ENCODE measurements at places on chromosomes 16 and 17.

- no peak for DNase-seq
Measured at GRCh38 chr16:88697116-88697830, 8.9 kb downstream of the RNF166 start.

DNA sequence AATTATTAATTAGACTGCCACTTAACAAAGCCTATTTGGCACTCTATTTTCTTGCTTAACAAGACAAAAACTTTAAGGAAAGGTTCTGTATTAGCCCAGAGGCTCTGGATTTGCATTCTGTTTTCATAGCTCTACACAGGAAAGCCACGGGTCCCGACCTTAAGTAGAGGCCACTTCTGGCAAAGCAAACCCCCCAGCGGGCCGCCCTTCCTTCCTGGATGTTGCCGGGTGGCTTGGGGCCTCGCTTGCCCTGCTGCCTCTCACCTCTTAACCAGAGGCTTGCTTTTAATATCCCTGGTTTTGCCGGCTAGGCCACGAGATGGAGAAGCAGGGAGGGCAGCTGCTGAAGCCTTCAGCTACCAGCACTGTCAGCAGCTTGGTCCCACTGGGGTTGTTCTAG lies 4.4 kb downstream of the RTN4RL1 start:
- no peak for DNase-seq

DNA sequence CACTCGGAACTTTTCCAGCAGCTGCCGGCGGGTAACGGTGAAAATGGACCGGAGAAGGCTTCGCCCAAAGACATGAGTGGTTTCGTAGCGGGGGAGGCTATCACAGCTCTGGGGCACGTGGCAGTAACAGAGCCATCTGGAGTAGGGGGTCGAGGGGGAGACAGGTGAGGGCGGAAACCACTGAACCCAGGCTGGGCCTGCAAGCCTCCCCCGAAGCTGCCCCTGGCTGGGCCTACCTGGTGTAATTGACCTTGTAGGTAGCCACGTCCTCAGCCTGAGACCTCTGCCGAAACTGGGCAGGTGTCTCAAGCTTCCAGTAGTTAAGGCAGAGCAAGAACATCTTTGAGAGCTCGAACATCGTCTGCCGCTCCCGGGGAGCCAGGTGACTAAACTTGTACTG lies 1.9 kb downstream of the KAT2A start:
- no peak for DNase-seq

- DNase-seq, result no peak
Measured at GRCh38 chr16:87960296-87960695, 9.1 kb downstream of the BANP start.

- DNase-seq, result no peak
Measured at GRCh38 chr17:31089471-31089870, 5.3 kb upstream of the NF1 start.

GRCh38 chr16:57935904-57936303 lies 35.0 kb downstream of the CNGB1 start:
- no peak for DNase-seq
